ENCODE measurements at places on chromosomes 13 and 19. TPM values are rescaled to one million over a fixed set of nuclear protein-coding genes. Genes with fewer than 3 reads are reported as not detected.

CLPTM1 gene
- total RNA-seq: 53.3 TPM

PCDH8 gene
- total RNA-seq: not detected

C1QTNF9B gene
- not detected for total RNA-seq

ZNF471 gene
- 1.8 TPM for total RNA-seq

IZUMO2 gene
- not detected for total RNA-seq

BSG gene
- 287 TPM for total RNA-seq

ZNF610 gene
- total RNA-seq: 0.78 TPM

PRRG2 gene
- total RNA-seq: 0.37 TPM

PRR22 gene
- total RNA-seq: 0.78 TPM

ZIC2 gene
- total RNA-seq: not detected

SLITRK6 gene
- under 0.01 TPM for total RNA-seq

KLK4 gene
- not detected for total RNA-seq

ZNF527 gene
- 3.3 TPM for total RNA-seq

PEX11G gene
- total RNA-seq: 2.5 TPM

RPL28 gene
- 427 TPM for total RNA-seq

TMPRSS9 gene
- total RNA-seq: under 0.01 TPM

LENG9 gene
- total RNA-seq: 7.3 TPM

CD177 gene
- not detected for total RNA-seq

SMAD9 gene
- 1.8 TPM for total RNA-seq

FCHO1 gene
- total RNA-seq: 1.2 TPM

TEX29 gene
- 0.37 TPM for total RNA-seq

Data from subcutaneous preadipocyte (primary cell).